ENCODE measurements at places on chromosomes 7 and 10. TPM values are rescaled to one million over a fixed set of nuclear protein-coding genes. Genes with fewer than 3 reads are reported as not detected.

ADAP1 gene
- total RNA-seq: 2.2 TPM

PLXDC2 gene
- total RNA-seq: 6.1 TPM

INPP5A gene
- 36.7 TPM for total RNA-seq

ITIH2 gene
- not detected for total RNA-seq

GDF2 gene
- total RNA-seq: not detected

MEIG1 gene
- not detected for total RNA-seq

TMEM130 gene
- 1.1 TPM for total RNA-seq

TMEM72 gene
- total RNA-seq: not detected

OPALIN gene
- not detected for total RNA-seq

RAPGEF5 gene
- 0.28 TPM for total RNA-seq

- no peak for DNase-seq
- no peak overlapping the region for H3K27ac ChIP-seq
- H3K4me3 ChIP-seq: no peak overlapping the region
- H3K4me1 ChIP-seq: no peaks in the 10 kb centered on the region
- no peaks in the 10 kb centered on the region for H3K27me3 ChIP-seq
- H3K36me3 ChIP-seq: no peaks in the 10 kb centered on the region
Observed at GRCh38 chr7:122726881-122727280, 24.2 kb upstream of the RNF148 start.

- no peaks in the 10 kb centered on the region for H3K36me3 ChIP-seq
- no peak overlapping the region for H3K27ac ChIP-seq
- DNase-seq: peak; percentile 2
- H3K4me3 ChIP-seq: no peak overlapping the region
Observed at GRCh38 chr7:99953649-99954048, 22.2 kb downstream of the AZGP1 start.

- H3K4me1 ChIP-seq: no peaks in the 10 kb centered on the region
- H3K36me3 ChIP-seq: no peaks in the 10 kb centered on the region
- H3K27me3 ChIP-seq: no peaks in the 10 kb centered on the region
- DNase-seq: no peak
- no peak overlapping the region for H3K4me3 ChIP-seq
Observed at GRCh38 chr10:53606981-53607380, 834.4 kb upstream of the MBL2 start.

GRCh38 chr7:117837841-117838240 lies 35.4 kb downstream of the CTTNBP2 start:
- no peaks in the 10 kb centered on the region for H3K4me1 ChIP-seq
- no peaks in the 10 kb centered on the region for H3K36me3 ChIP-seq
- no peaks in the 10 kb centered on the region for H3K27me3 ChIP-seq

DNA sequence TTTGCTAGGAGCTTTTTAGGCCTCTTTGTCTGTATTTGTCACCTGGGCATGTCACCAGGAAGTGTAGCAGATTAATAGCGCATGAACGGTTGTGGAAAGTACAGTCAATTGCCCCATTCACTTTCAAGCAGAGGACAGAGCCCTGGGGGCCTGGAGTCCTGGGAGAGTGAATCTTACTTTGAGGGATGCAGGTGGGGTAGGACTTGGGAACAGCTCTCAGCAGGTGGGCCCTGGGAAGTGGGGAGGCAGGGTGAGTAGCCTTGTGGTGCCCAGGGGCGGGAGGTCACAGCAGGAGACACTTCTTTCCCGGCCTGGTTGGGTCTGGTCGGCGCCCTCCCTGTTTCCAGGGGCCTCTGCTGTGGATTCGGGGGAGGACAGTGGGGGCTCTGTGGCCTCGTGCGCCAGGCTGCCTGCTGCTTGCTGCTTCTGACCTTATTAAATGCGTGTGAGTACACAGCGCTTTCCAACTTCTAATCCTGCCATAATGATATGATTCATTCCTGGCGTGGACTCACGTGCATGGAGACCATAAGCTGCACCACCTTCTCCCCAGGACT lies 51.6 kb upstream of the AQP1 start:
- no peak for DNase-seq
- peaks cover 9% of the 10 kb centered on the region for H3K4me1 ChIP-seq
- H3K27ac ChIP-seq: no peak overlapping the region
- H3K27me3 ChIP-seq: no peaks in the 10 kb centered on the region

DNA sequence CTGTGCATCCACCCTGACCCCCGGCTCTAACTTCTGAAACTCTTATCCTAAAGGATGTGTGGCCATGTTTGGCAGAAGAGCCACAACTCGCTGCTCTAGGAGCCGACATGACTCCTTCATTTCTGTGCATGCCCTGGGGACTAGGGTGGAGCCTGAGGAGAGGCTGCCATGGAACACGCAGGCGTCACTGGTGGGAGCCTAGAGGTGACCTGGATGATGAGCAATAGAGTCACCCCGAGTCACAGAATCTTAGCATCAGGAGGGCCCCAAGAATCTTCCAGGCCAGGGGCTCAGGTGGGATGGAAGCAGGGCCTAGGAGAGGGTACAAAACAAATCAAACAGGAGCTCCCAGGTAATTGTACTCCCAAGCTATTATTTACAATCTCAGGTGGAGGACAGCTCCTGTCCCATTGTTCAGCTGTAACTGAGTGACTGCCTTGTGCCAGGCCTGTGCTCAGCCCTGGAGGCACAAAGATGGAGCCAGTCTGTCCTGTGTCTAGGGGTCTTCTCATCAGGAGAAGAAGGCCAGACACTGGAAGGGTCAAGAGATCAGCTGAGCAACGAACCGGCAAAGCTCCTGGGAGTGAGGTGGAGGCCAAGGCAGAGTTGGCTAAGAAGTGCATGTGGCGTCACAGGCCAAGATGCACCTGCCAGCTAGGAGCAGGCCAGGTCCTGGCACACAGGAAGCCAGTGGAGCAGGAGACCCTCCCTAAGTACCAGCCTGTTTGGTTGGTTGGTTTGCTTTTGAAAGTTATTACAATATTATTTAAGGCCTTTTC lies 5.8 kb upstream of the ZNF22 start:
- H3K27ac ChIP-seq: peak overlapping the region; percentile 97
- no peak overlapping the region for H3K4me3 ChIP-seq
- DNase-seq: no peak

GRCh38 chr7:157423348-157423747 lies 86.5 kb downstream of the DNAJB6 start:
- H3K36me3 ChIP-seq: peaks cover 12% of the 10 kb centered on the region
- H3K4me1 ChIP-seq: no peaks in the 10 kb centered on the region
- no peak overlapping the region for H3K27ac ChIP-seq
- no peak overlapping the region for H3K4me3 ChIP-seq

GRCh38 chr10:103897241-103897774 lies 20.7 kb downstream of the STN1 start:
- peaks cover 12% of the 10 kb centered on the region for H3K36me3 ChIP-seq
- H3K4me3 ChIP-seq: no peak overlapping the region
- H3K27ac ChIP-seq: no peak overlapping the region
- no peaks in the 10 kb centered on the region for H3K27me3 ChIP-seq
- peaks cover 19% of the 10 kb centered on the region for H3K4me1 ChIP-seq

DNA sequence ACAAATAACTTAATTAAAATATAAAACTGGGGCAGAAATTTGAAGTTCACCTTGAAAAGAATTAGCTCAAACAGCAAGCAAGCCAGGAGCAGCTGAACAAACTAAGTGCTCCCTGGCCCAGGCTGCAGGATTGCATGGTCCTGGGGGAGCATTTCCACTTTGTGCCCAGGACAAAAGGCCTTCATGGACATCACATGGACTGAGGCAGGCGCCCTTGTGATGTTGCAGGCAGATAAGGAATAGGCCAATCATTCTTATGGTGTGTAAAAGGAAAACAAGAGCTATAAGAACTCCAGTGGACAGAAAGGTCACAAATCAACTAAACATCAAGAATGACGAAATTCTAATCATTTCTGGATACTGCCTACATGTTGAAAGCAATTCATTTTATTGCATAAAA lies 17.5 kb upstream of the TECTB start:
- H3K27me3 ChIP-seq: no peaks in the 10 kb centered on the region
- H3K4me3 ChIP-seq: no peak overlapping the region
- H3K36me3 ChIP-seq: no peaks in the 10 kb centered on the region

DNA sequence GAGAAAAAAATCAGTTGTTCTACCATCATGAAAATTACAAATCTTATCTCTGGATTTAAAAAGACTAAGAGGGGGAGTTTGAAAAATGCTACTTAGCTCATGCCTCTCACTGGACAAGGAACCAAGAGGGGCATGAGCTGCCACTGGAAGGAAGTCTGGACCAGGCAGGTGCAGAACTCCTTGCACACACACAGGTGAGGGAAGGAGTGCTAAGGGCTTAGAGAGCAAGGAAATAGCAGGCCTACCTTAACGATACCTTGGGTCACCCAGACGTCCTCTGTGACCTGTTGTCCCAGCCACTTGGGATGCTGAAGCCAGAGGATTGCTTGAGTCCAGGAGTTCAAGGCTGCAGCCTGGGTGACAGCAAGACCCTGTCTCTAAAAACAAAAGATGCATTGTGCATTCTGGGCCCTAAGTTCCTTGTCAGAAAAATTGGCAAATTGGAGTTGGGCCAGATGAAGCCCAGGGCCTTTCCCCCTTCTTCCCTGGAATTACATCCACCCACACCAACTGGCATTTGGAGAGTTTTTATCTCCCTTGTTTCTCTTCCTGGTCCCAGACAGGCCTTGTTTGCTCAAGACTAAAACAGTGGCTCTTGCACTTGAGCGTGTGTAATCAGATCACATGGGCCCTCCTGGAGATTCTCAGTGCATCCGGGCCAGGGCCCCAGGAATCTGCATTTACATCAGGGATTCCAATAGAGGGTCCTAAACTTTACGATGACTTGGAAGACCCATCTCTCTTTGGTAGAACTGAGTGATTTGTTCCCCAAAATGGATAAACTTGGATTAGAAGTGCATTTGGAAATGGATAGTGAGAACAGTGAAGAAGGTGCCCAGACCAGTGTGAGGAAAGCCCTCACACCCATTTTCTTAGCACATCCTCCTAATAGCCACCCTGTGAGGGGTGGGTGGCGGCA lies 3.0 kb downstream of the DDIT4 start:
- peak; percentile 73 for DNase-seq
- peak overlapping the region; percentile 87 for H3K27ac ChIP-seq
- H3K4me3 ChIP-seq: peak overlapping the region; percentile 26
- peaks cover 24% of the 10 kb centered on the region for H3K36me3 ChIP-seq
- H3K27me3 ChIP-seq: no peaks in the 10 kb centered on the region
- peaks cover 10% of the 10 kb centered on the region for H3K4me1 ChIP-seq

DNA sequence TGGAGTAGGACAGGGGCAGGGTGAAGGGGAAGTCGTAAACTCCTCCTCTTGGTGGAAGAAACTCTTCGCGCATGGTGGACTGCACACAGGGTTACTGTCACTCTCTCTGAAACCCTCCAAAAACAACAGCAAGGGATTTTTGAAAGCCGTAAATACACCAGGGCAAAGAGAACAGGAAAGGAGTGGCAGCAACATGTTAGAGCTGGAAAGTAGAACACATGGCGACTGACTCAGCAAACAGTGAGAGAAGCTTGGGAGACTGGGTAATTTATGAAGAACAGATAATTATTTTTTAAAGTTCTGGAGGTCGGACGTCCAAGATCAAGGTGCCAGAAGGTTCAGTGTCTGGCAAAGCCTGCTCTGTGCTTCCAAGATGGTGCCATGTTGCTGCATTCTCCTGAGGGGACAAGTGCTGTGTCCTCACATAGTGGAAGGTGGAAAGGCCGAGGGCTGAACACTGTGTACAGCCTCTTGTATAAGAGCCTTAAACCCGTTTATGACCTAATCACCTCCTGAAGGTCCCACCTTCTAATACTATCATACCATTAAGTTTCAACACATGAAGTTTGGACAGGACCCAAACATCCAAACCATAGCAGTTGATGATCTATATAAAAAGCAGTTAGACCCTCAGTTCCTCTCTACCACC lies 22.5 kb upstream of the C10orf53 start:
- H3K36me3 ChIP-seq: no peaks in the 10 kb centered on the region
- no peaks in the 10 kb centered on the region for H3K4me1 ChIP-seq
- no peak for DNase-seq
- peaks cover 3% of the 10 kb centered on the region for H3K27me3 ChIP-seq
- H3K4me3 ChIP-seq: no peak overlapping the region

GRCh38 chr7:92517631-92518030 lies 10.7 kb downstream of the PEX1 start:
- H3K4me1 ChIP-seq: no peaks in the 10 kb centered on the region
- DNase-seq: peak; percentile 64
- H3K4me3 ChIP-seq: no peak overlapping the region
- H3K27me3 ChIP-seq: no peaks in the 10 kb centered on the region
- H3K27ac ChIP-seq: no peak overlapping the region
- peaks cover 6% of the 10 kb centered on the region for H3K36me3 ChIP-seq

DNA sequence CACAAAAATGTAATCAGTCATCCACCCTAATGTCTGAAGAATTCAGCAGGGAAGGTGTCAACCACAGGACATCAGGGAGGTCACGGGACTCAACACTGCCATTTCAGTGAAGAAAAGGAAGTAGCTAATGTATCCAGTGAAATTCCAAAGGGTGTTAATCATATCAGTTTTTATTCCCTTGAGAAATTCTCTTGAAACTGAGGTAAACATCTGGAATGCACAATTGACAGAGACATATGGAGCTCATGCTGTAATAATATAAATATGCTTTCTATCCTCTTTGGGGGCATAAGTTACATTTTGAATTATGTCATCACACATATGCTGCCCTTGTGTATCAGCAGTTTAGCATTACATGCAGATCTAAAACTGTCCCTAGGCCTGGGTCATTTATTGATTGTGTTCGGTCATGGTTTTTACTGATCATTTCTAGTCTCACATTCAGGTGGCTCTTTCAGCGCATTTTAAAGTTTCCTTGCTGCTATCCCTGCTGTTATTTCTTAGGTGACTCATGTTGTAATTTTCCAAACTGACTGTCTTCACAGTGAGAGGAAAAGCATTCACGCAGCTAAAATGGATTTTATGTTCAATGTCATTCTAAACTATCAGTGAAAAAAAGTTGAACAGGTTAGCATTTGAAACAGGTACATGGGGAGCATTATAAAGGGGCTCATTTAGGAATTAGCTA lies 273.9 kb downstream of the TSPAN12 start:
- H3K27ac ChIP-seq: no peak overlapping the region
- no peaks in the 10 kb centered on the region for H3K36me3 ChIP-seq
- DNase-seq: peak; percentile 59
- no peaks in the 10 kb centered on the region for H3K4me1 ChIP-seq

DNA sequence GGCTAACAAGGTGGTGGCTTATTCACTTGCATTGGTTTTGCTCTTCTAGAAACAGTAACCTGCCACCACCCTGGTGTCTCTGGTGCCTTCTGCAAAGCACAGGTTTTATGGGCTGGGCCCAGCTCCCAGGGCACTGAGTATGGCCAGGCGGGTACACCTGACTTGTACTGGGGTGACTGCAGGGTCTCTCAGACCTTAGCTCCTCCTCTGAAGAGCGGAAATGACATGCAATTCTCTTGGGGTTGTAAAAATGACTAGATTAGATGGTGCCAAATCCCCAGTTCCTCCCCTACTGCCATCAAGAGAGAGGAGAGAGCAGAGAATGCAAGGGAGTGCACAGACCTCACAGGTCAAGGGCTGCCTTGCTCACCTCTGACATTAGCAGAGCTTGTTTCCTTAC lies 14.7 kb downstream of the ESYT2 start:
- no peaks in the 10 kb centered on the region for H3K27me3 ChIP-seq
- no peak overlapping the region for H3K4me3 ChIP-seq
- H3K4me1 ChIP-seq: peaks cover 25% of the 10 kb centered on the region
- no peak for DNase-seq

- H3K27ac ChIP-seq: no peak overlapping the region
- DNase-seq: no peak
- peaks cover 2% of the 10 kb centered on the region for H3K36me3 ChIP-seq
- H3K4me3 ChIP-seq: no peak overlapping the region
- H3K27me3 ChIP-seq: no peaks in the 10 kb centered on the region
Observed at GRCh38 chr7:24739306-24739705, 18.0 kb downstream of the GSDME start.

- DNase-seq: no peak
- H3K4me1 ChIP-seq: 0 out of 2 replicates have a peak, but pooled peaks cover 2% of the 10 kb centered on the region
- peaks cover 22% of the 10 kb centered on the region for H3K36me3 ChIP-seq
- no peak overlapping the region for H3K27ac ChIP-seq
- H3K27me3 ChIP-seq: no peaks in the 10 kb centered on the region
Observed at GRCh38 chr10:68010426-68010940, 64.6 kb downstream of the HERC4 start.

Measured in IMR-90 (cell line).